Stimulated activated CD8-positive, alpha-beta memory T cell treated with anti-CD3 and anti-CD28 coated beads, Interleukin-12 subunit alpha, Interleukin-12 subunit beta, amount 100 ng/mL, for 1 hour (primary cell): ENCODE measurements at places on chromosomes 2 and 18.

- no peak for DNase-seq
Measured at GRCh38 chr2:156064540-156064939, 268.0 kb downstream of the NR4A2 start.

DNA sequence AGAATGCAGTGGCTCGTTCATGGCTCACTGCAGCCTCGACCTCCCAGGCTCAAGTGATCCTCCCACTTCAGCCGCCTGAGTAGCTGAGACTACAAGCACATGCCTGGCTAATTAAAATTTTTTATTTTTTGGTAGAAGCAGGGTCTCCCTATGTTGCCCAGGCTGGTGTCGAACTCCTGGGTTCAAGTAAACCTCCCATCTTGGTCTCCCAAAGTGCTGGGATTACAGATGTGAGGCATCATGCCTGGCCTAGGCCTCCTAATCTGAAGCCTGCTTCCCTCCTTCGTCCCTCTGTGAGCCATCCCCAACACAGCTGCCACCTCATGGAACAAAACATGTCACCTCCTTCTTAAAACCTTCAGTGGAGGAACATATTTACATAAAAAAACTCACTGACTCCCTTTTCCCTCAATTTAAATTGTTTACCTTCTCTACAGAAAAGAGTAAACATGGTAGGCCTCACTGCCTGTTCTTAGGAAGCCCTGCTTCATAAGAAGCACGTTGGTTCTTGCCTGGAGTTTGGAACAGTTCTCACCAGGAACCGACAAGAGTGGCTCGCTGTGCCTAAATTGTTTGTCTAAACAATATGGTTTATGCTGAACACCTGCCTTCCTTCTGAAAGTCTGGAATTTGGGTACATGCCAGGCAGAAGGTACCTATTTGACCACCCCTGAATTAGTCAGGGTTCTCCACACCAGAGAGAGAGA is 12.1 kb upstream of the RHOB start:
- DNase-seq = no peak

DNA sequence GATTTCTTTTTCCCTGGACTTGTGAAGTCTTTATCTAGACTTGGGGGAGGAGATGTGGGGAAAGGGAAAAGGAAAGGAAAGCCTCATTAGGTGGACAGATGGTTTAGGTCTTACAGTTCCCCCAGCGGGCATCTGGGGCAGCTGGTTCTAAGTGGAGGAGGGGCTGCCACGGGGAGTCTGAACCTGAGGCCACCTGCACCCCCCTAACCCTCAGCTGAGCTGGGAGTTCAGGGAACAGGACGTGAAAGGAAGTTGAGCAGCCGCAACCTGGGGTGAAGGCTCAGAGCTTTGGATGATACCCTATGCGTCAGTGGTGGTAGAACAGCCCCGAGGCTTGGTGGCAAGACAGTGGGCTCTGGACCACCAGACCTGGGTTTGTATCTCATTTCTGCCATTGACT is 26.8 kb downstream of the ITM2C start:
- no peak for DNase-seq

- DNase-seq = no peak
Measured at GRCh38 chr2:67880291-67880761, 182.5 kb downstream of the C1D start.

GRCh38 chr2:71846669-71847291 is 300.9 kb downstream of the CYP26B1 start:
- DNase-seq = no peak

DNA sequence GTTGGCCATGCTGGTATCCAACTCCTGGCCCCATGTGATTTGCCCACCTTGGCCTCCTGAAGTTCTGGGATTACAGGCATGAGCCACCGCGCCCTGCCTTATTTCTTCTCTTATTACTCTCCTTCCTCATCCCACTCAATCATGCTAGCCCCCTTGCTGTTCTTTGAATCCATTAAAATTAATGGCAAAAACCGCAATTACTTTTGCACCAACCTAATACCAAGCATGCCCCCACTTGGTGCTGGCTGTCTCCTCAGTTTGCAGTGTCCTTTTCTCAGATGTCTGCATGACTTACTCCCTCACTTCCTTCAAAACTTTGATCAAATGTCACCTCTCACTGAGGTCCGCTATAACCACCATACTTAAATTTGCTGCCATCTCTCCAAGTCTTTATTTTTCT is 34.6 kb downstream of the DYTN start:
- DNase-seq = no peak
